ENCODE measurements at places on chromosomes 12 and 14.

- no peak for DNase-seq
Observed at GRCh38 chr12:7833831-7834230, 38.9 kb downstream of the SLC2A14 start.

- DNase-seq, result no peak
Observed at GRCh38 chr14:72636094-72636493, 257.8 kb downstream of the DPF3 start.

DNA sequence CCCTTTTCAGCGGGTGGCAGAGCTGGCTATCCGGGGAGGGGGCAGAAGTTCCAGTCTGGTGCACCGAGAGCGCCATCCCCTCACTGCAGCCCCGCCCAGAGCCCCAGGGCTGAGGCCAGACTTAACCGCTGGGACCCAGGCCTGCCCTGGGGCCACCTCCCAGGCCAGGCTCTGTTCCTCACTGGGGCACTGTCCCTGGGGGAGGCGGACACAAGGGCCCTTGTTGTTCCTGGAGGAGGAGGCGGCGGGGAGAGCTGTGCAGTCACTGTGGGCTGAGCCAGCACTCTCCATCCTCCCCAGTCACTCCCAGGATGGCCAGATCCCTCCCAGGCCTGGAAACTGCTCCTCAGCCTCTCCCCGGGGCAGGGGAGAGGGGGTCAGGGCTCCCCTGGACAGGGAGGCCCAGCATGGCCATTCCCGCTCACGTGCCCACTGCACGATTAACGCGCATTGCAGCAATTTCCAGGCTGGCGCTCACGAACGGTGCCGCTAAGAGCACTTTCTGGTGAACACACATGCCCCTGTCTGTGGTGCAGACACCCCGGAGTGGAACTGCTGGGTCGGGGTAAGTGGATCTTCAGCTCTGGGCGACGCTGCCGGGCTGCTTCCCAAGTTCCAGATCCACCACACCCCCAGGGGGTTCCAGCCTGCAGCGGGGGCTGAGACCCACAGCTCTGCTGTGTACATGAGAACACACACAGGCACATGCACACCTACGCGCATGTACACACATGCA, 89.8 kb upstream of the SFSWAP start:
- no peak for DNase-seq

DNA sequence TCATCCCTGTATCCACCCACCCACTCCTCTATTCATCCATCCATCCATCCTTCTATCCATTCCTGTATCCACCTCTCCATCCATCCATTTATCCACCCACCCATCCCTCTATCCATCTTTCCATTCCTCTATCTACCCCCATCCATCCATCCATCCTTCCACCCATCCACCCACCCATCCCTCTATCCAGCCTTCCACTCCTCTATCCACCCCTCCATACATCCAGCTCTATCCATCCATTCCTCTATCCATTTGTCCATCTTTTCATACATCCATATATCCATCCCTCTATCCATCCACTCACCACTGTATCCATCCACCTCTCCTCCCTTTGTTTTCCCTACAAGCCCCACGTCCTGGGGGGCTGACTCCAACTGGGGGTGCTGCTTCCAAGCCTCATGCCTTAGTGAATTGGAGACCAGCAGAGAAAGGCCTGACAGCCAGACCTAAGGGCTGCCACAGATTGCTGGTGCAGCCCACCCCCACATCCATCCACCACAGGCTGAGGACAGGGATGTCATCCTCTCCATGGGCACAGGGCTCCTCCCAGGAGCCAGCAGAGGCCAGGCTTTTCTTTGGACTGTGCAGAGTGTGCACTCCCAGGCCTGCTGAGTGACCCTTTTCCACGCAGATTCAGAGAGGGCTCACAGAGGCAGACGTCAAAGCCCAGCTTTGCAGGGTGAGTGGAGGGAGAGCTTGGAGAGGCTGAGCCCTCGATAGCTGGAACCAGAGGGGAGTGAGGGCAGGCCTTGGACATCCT, 18.9 kb upstream of the GPR132 start:
- DNase-seq, result no peak

- DNase-seq, result no peak
Observed at GRCh38 chr12:58421990-58422389, 480.6 kb downstream of the ATP23 start.

GRCh38 chr12:31929027-31929526, 30.1 kb upstream of the RESF1 start:
- DNase-seq, result no peak

- DNase-seq, result no peak
Observed at GRCh38 chr14:32648434-32648833, 290.2 kb upstream of the NPAS3 start.

DNA sequence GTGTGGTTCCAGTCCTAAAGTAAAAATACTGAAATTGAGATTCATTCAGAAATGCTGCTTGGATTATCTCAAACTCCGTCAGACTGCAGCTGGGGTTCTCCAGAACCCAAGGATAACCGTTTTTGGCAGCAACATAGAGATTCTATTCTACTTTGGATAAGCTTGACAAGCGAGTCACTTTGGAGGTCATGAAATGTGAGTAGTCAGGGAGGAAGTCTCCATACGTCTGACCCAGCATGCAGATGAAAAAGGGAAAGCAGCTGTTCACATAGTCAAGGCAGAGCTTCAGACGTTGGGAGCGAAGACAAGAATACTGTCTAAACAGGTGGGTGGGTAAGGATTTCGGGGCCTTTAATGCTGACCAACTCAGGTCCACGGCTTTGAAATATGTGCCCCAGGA, 14.9 kb upstream of the HSP90B1 start:
- DNase-seq, result no peak

DNA sequence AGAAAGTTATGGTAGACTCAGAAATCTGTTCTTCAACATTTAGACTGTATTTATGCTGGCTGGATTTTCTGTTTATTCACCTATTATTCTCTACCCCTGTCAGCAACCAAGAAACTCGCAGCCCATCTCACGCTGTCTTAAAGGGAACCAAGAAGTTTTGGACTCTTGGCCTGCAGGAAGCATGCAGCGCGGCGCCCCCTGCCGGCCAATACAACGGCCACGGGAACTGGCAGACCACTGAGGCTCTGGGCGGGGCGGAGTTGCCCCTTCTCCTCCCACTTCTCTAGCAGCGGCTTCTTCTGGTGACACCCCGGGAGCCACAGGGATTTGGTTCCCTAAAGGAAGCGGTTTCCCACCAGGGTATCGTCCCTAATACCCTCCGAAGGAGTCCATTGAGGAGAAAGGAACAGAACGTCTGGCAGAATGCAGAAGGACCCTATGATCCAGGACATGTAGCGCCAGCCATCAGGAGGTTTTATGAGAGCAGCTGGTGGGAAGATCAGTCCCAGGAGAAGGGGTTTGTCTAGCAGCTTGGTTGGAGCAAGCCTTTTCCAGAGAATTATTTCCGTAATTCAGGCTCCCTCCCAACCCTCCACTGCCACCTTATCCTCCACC, 21.0 kb upstream of the RNASE2 start:
- peak; percentile 12 for DNase-seq

DNA sequence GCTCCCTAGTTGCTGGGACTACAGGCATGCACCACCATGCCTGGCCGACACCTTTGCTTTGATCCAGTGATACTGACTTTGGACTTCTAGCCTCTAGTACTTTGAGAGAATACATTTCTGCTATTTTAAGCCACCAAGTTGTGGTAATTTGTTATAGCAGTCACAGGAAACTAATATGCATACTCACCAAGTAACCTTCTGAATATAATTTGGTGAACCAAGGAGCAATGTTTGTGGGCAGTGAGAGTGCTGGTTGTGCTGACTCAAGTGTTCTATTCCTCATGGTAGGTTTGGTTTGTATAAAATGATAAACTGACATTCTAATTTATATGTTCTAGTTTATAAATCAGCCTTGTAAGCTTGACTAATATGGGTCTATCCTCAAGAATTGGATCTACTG, 42.4 kb upstream of the MMP19 start:
- DNase-seq, result no peak

- no peak for DNase-seq
Observed at GRCh38 chr12:32047357-32048212, 59.1 kb upstream of the BICD1 start.

DNA sequence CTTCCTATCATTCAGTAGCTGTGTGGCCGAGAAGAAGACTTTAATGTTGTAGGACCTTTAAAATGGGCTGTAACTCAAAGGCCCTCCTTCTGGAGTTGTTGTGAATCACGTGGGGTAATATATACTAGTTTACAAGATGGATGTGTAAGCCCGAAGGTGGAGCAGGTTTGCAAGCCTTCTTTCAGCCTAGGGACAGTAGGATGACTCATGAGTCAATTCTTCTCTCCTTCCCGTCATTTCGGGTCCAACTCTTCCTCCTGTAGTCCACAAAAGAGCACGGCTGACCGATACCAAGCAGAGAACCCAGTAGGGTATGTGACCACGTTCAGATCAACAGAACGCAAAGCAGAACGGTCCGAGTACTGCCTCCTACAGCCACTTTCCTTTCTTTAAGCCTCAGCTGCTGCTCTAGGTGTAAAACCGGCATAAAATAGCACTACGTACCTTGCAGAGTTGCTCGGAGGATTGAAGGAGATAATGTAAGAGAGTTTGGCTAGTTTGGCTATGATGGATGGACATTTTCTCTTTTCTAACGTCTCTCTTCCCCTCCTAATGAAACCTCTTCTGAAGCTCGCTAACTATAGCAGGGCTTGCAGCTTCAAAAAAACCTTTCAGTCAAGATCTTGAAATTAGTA, 1.3 kb upstream of the RASSF3 start:
- peak; percentile 45 for DNase-seq

GRCh38 chr14:67516676-67517075, 16.4 kb upstream of the PLEKHH1 start:
- DNase-seq, result no peak

DNA sequence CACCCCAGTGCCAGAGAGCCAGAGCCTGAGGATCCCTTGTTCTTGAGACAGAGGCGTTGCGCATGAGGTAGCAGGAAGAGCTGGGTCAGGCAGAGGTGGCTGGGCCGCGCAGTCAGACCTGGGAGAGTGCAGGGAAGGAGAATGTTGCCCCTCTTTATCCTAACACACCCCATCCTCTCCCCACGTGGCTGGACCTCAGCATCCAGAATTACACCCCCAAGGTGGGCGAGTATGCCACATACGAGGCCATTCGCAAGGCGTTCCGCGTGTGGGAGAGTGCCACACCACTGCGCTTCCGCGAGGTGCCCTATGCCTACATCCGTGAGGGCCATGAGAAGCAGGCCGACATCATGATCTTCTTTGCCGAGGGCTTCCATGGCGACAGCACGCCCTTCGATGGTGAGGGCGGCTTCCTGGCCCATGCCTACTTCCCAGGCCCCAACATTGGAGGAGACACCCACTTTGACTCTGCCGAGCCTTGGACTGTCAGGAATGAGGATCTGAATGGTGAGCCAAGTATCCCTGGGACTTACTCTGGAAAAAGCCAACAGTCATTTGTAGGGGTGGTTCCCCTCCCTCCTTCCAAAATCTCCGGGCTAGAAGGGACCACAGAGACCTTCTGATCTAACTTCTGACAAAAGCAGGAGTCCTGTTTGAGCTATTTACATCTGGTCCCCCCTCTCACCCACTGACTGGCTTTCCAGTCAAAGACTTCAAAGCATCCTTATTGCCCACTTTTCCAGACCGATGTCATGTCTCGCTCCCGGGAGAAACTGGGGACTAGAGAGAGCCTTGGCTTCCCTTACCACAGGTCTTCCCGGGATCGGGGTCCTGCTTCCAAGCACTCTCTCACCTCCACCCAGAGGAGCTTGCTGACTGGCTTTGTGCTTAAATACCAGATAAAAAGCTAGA, 6.1 kb downstream of the MMP14 start:
- DNase-seq, result no peak

DNA sequence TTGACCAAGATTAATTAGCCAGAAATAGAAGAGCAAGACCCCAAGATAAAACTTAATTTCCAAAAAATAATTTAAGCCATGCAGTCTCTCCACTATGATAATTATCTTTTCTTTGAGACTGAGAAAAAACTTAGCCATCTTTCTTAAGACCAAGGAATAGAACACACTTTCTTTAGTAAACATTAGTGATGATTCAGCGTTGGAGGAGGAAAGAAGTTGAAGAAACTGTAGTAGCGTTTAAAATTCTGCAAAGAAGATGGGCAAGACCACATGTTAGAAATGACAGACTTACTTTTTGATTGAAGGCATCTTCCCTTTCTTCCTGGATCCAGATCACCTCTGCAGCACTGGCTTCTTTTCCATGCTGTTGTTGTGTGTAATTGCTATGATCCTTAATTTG, 124.8 kb upstream of the RASSF8 start:
- DNase-seq, result no peak

- no peak for DNase-seq
Observed at GRCh38 chr12:2137711-2138110, 84.9 kb downstream of the CACNA1C start.

- DNase-seq, result no peak
Observed at GRCh38 chr14:99407416-99407815, 73.2 kb downstream of the SETD3 start.

- no peak for DNase-seq
Observed at GRCh38 chr14:63387711-63388110, 69.0 kb upstream of the GPHB5 start.

GRCh38 chr12:95099270-95099790, 25.9 kb upstream of the NR2C1 start:
- no peak for DNase-seq

GRCh38 chr14:64823305-64823861, 56.3 kb downstream of the SPTB start:
- DNase-seq, result peak; percentile 80

GRCh38 chr14:80260645-80261044, 49.3 kb upstream of the DIO2 start:
- no peak for DNase-seq

- DNase-seq, result no peak
Observed at GRCh38 chr12:107092669-107093416, 506 bp downstream of the CRY1 start.

All from GM12891 (cell line).